ENCODE measurements at places on chromosomes 1 and 21. TPM values are rescaled to one million over a fixed set of nuclear protein-coding genes. Genes with fewer than 3 reads are reported as not detected.
A peak's percentile ranks its signal among the peaks of the same experiment; 100 is the strongest.

Gene BARHL2
- total RNA-seq, result not detected

Gene CD48
- 8.2 TPM for total RNA-seq

Gene TMEM52
- total RNA-seq, result 3.6 TPM

Gene UMODL1
- under 0.01 TPM for total RNA-seq

Gene FAM163A
- total RNA-seq, result 0.10 TPM

Gene LCE1E
- total RNA-seq, result 0.59 TPM

Gene HPCA
- total RNA-seq, result not detected

GRCh38 chr1:1427106-1427819 is 6.2 kb upstream of the ANKRD65 start:
- DNase-seq, result no peak

- no peak for DNase-seq
These were observed 5.1 kb downstream of the PRRX1 start for GRCh38 chr1:170669107-170669445.

- DNase-seq, result peak; percentile 70
These were observed at the start of gene GLMP for GRCh38 chr1:156295391-156295947. Gene GLMP (minus strand): TSS chr1:156295679. CDS start chr1:156295645, 34 bp downstream.

GRCh38 chr1:61273167-61273705 is 190.9 kb downstream of the NFIA start:
- DNase-seq, result no peak

- no peak for DNase-seq
These were observed 103.6 kb upstream of the ZRANB2 start for GRCh38 chr1:71184410-71184809.

DNA sequence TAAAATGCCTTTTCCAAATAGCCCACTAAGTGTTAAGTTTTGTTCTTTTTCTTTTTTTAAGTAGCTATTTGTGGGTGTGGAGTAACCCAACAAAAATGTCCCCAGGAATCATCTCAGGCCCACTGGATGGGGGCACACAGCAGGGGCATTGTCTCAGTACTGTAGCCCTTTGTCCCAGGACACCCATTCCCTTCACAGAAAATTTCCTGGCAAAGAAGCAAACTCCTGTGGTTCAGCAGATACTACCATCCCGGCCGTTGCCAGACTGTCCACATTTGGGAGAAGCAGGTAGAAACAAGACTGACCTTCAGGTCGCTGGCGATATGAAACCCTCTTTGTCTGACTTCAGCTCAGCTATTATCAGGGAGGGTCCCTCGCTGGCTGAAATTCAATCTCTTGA is 23.7 kb upstream of the SRRM1 start:
- no peak for DNase-seq

GRCh38 chr1:91707114-91707889 is 178.6 kb downstream of the TGFBR3 start:
- no peak for DNase-seq

DNA sequence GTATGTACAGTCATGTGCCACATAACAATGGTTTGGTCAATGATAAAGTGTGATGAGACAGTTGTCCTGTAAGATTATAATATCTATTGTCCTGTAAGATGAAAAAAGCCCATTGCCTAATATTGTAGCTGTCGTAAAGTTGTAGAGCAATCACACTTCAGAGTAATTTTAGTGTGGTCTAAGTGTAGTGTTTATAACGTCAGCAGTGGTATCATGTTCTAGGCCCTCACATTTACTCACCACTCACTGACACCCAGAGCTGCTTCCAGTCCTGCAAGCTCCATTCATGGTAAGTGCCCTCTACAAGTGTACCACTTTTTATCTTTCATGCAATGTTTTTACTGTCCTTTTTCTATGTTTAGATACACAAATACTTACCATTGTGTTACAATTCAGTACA is 259.9 kb upstream of the RAB4A start:
- DNase-seq, result no peak

- DNase-seq, result no peak
These were observed 43.5 kb upstream of the TTLL7 start for GRCh38 chr1:84042461-84042860.

GRCh38 chr1:7386226-7387052 is 384.7 kb upstream of the VAMP3 start:
- DNase-seq, result no peak

DNA sequence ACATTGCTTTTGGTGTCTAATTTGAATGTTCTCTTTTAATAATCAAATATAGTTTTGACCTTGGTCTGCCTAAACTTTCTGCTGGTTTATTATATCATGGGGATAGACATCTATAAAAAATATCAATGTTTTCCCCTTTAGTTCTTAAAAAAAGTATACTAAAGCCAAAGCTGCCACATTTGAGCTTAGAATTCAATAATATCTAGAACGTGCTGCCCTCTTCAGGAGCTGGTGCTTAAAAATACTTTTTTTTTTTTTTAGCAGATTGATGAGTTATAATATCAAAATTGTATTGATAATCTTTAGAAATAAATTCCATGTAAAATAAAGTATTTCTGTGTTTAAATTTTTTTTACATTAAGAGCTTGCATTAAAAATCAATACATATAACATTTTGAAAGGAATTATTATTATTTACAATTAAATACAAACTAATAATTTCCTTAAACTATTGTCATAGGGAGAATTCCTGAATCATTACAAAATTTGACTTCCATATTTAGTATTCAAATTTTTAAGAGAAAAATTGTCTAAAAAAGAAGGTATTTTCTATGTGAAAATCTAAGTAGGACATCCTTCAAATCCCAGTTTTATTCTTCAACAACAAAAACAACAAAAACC is 40.1 kb upstream of the ADGRL2 start:
- DNase-seq, result no peak

- DNase-seq, result no peak
These were observed 15.4 kb upstream of the RNU1-4 start for GRCh38 chr1:16724718-16725438.

- no peak for DNase-seq
These were observed 1.2 kb upstream of the UBAP2L start for GRCh38 chr1:154219541-154219940.

DNA sequence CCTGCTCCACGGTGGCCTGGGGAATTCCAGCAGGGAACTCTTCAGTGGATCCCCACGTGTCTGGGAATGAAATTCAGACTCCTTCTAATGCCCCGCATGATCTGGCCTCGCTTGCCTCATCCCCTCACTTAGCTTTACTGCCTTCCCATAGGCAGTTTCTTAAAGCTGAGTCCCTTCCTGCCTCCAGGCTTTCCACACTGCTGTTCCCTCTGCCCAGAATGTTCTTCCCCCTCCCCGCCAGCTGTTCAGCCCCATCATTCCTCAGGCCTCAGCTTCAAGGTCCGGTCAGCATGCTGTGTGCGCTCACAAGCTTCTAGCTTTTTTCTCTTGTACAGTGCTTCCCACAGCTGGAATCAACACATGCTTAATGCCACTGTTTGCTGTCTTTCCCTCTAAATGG is 54.9 kb upstream of the WASF2 start:
- no peak for DNase-seq

- peak; percentile 41 for DNase-seq
These were observed 26.1 kb downstream of the ATP5PF start for GRCh38 chr21:25708467-25709065.

- no peak for DNase-seq
These were observed 8.3 kb upstream of the ETS2 start for GRCh38 chr21:38797470-38797869.

DNA sequence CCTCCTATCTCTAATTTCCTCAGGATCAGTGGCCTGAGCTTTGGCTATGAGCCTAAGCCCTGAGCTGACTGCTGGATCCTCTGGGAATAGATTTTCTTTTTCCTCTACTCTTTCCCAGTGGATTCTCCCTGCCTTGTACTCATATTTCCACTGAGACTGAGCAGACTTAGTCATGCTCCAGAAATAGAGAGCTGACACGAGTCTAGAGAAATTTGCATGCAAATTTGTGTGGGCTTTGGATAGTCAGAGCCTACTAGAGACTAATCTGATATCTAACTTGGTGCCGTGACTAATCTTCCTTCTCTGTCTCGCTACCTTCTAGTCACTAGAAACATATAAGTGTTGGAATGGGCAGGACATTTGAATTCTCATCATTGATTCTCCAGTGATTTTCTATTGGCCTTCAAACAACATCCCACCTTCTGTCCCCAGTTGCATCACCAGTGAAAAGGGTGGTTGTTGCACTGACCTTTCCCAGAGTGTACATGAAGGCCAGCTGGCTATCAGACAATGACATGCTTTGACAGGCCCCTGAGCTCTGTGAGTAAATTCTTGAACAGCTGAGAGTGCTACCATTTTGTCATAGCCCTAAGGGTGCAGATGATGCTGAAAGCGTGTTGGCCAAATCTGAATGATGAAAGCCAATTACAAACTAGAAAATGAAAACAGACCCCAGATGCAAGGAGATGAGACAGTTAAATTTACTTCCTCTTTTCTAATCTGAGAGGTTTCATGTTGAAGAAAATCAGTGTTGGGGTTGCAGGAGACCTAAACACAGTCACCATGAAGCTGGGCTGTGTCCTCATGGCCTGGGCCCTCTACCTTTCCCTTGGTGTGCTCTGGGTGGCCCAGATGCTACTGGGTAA is at the start of gene FCRLA:
Gene FCRLA, plus strand, starts transcription at position 748 of the 866 bp plus-strand sequence. Its CDS starts 36 bp downstream, at position 784.
- DNase-seq, result no peak

GRCh38 chr1:182359645-182360044 is 31.9 kb downstream of the GLUL start:
- no peak for DNase-seq

GRCh38 chr1:228309326-228310067 is 97.1 kb downstream of the TRIM11 start:
- no peak for DNase-seq

- no peak for DNase-seq
These were observed at the start of the genes FBXO2 and FBXO44 for GRCh38 chr1:11654137-11654938. Gene FBXO2 (minus strand): TSS chr1:11654429. CDS start chr1:11654340, 89 bp downstream. Gene FBXO44 (plus strand): TSS chr1:11654877. CDS start chr1:11655836, 959 bp downstream.
